ENCODE measurements at places on chromosomes 6 and 20.

GRCh38 chr6:145963216-145964068, 716 bp downstream of the SHPRH start:
- DNase-seq, result no peak

- no peak for DNase-seq
These were observed 634.7 kb downstream of the MAFB start for GRCh38 chr20:40054311-40054710.

- DNase-seq, result no peak
These were observed 1295.1 kb downstream of the EPHA7 start for GRCh38 chr6:92124200-92124651.

DNA sequence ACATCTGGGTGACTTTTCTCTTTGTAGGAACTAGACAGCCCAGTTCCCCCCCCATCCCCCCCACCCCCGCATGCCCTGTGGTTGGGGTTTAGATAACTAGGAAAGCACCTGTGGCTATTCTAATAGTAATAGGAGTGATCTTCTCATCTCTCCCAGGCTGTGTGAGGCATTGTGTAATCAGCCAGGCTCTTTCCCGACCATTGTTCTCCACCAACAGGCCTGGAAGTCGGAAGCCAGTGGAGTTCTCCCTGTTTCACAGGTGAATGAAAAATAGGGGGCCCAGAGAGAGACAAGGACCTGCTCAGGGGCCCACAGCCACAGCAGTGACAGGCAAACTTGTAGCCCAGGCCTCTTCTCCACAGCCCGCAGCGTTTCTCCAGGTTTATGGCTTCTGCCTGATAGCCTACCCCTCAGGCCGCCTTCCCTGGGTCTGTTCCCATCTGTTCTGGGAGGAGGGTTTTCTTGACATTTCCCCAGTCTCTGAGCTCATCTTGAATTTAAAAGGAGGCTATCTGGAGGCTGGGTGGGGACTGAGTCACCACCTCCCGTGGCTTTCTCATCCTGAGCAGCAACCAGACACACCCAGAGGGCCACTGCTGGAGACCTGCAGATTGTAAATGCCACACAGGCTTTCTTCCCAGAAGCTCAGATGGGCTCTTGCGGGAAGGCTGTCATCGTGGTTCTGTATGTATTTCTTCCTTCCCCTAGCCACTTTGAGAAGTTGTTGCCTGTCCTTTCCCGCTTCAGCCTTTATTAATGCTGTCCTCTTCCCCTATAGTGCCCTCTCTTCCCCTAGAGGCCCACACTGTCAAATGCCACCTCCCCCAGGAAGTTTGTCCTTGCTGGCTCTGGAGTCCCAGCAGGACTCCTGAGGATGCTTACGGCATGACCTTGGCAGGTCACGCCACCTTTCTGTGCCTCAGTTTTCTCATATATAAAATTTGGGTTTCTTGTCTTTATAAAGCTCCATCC, 75.9 kb upstream of the MYL9 start:
- no peak for DNase-seq

DNA sequence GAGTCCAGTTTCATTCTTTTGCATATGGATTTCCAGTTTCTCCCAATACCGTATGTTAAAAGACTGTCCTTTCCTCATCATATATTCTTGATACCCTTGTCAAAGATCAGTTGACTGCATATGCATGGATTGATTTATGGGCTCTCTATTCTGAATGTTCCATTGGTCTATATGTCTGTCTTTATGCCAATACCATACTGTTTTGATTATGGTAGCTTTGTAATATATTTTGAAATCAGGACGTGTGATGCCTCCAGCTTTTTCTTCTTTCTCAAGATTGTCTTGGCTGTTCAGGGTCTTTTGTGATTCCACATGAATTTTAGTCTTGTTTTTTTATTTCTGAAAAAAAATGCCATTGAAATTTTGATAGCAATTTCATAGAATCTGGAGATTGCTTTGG, 51.9 kb downstream of the KIZ start:
- DNase-seq, result no peak

GRCh38 chr20:31747640-31748039, 8.6 kb downstream of the TPX2 start:
- no peak for DNase-seq

DNA sequence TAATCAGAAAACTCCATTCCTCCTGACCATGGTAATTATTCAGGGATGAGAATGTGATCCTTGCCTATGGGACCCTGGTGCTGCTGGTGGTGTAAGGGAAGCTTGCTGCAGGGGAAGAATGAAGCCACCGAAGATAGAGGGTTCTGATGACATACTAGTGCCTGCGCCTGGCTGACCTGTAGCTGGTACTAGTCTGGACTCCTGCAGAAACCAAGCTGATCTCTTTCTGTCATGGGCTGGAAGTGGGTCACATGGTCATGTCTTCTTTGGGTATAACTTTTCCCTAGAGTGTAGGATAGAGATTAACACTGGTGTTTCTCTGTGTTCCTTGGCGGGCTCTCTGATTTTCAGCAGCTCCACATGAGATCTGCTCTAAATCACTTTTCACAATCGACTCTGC, 8.6 kb upstream of the SLC4A11 start:
- DNase-seq, result no peak

DNA sequence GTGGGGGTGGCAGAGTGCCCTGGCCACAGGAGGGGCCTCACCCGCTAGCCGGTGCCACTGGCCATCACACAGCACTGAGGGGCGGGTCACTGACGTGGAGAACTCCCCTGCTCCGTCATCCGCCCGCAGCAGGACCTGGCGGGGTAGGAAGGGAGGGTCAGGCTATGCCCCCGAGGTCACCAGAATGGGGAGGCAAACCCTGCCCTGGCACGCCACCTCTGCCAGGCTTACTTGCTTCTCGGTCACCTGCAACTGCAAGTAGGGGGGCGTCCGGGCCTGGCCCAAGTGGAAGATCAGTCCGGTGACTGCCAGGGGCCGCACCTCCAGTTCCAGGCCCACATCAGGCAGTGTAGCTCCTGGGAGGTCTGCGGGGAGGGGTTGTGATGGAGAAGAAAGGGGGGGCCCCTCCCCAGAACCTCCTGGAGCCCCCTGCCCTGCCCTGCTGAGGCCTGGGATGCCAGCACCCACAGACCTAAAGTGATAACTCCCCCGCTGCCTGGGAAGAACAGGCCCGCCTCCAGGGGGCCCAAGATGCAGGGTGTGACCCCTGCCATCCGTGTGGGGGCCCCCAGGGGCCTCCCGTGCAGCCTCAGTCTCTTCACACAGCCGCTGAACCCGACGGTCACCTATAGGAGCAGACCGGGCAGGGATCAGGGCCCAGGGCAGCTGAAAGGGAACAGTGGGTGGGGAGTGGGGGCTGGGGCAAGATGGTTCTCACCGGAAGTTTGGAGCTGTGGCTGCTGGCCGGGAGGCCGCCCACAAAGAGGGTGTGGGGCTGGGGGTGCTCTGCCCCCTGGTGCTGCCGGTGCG, 7.4 kb downstream of the ADRM1 start:
- DNase-seq, result no peak

- no peak for DNase-seq
These were observed 103.0 kb downstream of the ADGRB3 start for GRCh38 chr6:68738039-68738438.

Measured in WERI-Rb-1 (cell line).